ENCODE measurements at places on chromosomes 13 and 19. TPM values are rescaled to one million over a fixed set of nuclear protein-coding genes. Genes with fewer than 3 reads are reported as not detected.

CD37 gene
- not detected for total RNA-seq

ZNF793 gene
- 0.96 TPM for total RNA-seq

IQCN gene
- total RNA-seq, result 1.6 TPM

PSG7 gene
- total RNA-seq, result not detected

ATP8A2 gene
- total RNA-seq, result 1.2 TPM

ZNF560 gene
- total RNA-seq, result 1.2 TPM

SIGLEC10 gene
- total RNA-seq, result not detected

OSCAR gene
- 1.0 TPM for total RNA-seq

LILRA5 gene
- not detected for total RNA-seq

CNN1 gene
- 38.0 TPM for total RNA-seq

CLDN10 gene
- total RNA-seq, result not detected

IZUMO2 gene
- not detected for total RNA-seq

ICAM5 gene
- 26.7 TPM for total RNA-seq

MYO1F gene
- total RNA-seq, result 0.52 TPM

KRTDAP gene
- total RNA-seq, result not detected

ZNF460 gene
- 29.3 TPM for total RNA-seq

PGLYRP2 gene
- not detected for total RNA-seq

GPR12 gene
- not detected for total RNA-seq

FBN3 gene
- total RNA-seq, result not detected

PRR19 gene
- total RNA-seq, result 0.88 TPM

PLIN4 gene
- 0.96 TPM for total RNA-seq

UNC13A gene
- 0.08 TPM for total RNA-seq

OLFM2 gene
- total RNA-seq, result 25.9 TPM

LGALS4 gene
- total RNA-seq, result not detected

OLFM4 gene
- not detected for total RNA-seq

ZNF208 gene
- total RNA-seq, result not detected

CYP4F2 gene
- not detected for total RNA-seq

TEX26 gene
- not detected for total RNA-seq

CYP2A6 gene
- not detected for total RNA-seq

NBEA gene
- 1.9 TPM for total RNA-seq

ZNF681 gene
- 1.8 TPM for total RNA-seq

CHST8 gene
- total RNA-seq, result not detected

KANK3 gene
- 2.2 TPM for total RNA-seq

PRTN3 gene
- 2.6 TPM for total RNA-seq

HOOK2 gene
- 19.0 TPM for total RNA-seq

ZNF547 gene
- 0.78 TPM for total RNA-seq

COX6B2 gene
- total RNA-seq, result not detected

TMEM38A gene
- total RNA-seq, result 1.4 TPM

SLC25A42 gene
- 4.3 TPM for total RNA-seq

UBL5 gene
- 631 TPM for total RNA-seq

CEACAM7 gene
- total RNA-seq, result not detected

TMEM255B gene
- total RNA-seq, result not detected

ZNF709 gene
- total RNA-seq, result 2.0 TPM

DZIP1 gene
- 30.3 TPM for total RNA-seq

ZIK1 gene
- 7.1 TPM for total RNA-seq

FAM98C gene
- total RNA-seq, result 10.0 TPM

ZNF497 gene
- total RNA-seq, result 0.52 TPM

SRRM5 gene
- total RNA-seq, result not detected

SLC25A41 gene
- not detected for total RNA-seq

TPTE2 gene
- total RNA-seq, result not detected

NKPD1 gene
- under 0.01 TPM for total RNA-seq

TMEM221 gene
- 0.13 TPM for total RNA-seq

SCGB2B2 gene
- total RNA-seq, result not detected
